ENCODE measurements at places on chromosomes 11 and 22.
A peak's percentile ranks its signal among the peaks of the same experiment; 100 is the strongest.

DNA sequence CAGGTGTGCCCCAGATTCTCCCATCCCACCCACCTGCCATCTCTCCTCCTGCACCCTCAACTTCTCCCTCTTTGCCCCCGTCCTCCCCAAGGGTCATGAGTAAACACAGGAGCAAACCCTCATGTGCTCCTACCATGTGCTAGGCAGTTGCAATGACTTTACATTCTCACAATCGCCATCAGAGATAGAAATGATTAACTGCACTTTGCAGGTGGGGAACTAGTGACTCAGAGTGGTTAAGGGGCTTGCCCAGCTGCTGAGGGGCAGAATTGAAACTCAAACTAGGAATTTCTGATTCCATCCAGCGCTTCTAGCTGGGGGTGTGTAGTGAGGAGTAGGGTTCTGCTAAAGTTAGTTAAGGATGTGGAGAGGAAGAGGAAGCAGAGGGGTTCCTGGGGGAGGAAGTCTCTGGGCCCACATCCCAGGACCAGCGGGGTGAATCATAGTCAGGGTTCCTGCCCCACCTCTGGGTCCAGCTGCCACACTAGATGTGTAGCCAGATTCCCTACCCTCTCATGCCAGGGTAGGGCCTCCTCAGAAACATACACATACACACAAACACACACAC is 16.0 kb upstream of the PRG2 start:
- DNase-seq: no peak

DNA sequence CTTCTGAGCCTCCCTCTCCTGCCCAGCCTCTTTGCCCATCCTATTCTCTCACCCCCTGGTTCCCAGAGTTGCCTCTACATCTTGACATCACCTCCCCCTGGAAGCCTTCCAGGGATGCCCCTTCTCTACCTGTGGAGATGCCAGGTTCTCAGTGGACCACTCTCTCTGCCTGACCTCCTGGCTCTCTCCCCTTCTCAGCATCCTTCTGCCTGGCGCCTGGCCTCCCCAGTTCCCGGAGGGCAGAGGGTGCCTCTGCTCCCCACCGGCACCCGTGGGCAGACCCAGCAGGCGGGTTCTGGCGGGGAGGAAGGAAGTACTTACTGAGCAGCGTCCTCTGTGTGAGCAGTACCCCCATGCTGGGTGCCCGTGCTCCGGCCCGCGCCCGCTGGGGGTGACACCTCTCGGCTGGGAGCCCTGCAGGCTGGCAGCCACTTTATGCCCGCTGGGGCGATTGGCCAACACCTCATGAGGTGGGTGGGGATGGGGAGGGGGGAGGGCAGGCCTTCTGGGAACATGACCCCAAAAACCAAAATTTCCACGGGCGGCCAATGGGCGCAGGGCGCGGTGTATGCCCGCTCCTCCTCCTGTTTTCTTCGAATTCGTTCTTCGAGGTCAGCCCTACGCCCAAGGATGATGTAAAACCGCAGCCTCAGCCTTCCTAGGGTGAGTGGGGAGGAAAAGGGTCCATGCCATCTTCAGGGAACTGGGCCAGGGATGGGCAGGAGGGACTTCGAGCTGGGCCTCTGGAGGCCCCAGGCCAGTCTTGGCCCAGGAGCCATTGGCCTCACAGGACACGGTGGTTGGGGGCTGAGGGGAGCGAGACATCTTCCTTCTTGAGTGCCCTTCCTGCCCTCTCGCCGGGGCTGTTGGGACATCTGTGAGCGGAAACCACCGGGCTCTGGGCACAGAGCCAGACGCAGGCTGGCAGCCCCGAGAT is at the start of gene OSM:
TSS of gene OSM (minus strand) at position 407 of the 937 bp plus-strand sequence. CDS start at position 355, 52 bp downstream.
- DNase-seq: peak; percentile 44

GRCh38 chr22:31944700-31945442 is 536 bp downstream of the YWHAH start:
- no peak for DNase-seq

DNA sequence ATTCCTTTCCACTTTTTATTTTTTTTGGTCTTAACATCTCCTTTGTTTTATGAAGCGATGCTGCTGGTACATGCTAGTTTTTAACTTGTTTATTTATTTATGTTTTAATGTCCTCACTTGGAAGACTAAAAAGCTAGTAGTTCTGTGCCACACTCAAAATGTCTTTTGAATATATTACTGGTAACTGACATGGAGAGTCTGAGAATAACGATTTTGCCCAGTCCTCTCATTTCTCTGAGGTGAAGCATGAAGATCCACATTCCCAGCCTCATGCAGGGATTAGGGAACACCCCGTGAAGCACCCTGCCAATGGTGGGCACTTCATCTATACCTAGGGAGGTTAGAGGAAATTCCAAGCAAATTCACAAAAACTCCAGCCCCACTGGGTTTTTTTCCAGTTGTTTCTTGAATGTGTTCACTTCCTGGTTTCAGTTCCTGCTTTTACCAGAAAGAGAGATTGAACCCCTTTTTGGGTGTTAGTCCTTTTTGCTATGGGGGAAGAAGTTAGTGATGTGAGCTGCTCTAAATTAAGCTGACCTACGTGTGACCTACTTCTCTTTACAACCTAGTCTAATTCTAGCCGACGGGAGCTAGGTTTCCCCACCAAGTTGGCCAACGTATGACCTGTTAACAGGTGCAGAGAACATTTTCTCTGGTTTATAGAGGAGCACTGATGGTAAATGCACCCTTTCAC is 106.1 kb downstream of the SLC1A2 start:
- no peak for DNase-seq

- DNase-seq: no peak
Measured at GRCh38 chr11:30454111-30454510, 131.2 kb downstream of the ARL14EP start.

DNA sequence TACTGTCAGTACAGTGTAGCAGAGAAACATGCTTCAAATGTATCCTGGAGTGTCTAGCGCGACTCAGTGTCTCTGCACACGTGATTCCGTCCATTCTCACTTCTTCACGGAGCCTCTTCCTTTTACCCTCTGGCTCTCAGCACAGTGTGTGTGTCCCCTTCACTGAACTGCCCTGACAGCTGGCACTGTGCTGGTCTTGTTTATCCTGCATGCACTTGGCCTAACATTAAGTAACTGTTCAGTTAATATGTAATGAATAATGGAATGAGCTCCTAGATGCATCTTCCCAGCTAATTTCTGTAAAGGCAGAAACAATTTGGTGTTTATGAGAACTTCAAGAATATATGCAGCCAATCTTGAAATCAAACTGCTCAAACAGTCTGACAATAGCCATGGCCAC is 44.4 kb downstream of the KMT5B start:
- DNase-seq: no peak

DNA sequence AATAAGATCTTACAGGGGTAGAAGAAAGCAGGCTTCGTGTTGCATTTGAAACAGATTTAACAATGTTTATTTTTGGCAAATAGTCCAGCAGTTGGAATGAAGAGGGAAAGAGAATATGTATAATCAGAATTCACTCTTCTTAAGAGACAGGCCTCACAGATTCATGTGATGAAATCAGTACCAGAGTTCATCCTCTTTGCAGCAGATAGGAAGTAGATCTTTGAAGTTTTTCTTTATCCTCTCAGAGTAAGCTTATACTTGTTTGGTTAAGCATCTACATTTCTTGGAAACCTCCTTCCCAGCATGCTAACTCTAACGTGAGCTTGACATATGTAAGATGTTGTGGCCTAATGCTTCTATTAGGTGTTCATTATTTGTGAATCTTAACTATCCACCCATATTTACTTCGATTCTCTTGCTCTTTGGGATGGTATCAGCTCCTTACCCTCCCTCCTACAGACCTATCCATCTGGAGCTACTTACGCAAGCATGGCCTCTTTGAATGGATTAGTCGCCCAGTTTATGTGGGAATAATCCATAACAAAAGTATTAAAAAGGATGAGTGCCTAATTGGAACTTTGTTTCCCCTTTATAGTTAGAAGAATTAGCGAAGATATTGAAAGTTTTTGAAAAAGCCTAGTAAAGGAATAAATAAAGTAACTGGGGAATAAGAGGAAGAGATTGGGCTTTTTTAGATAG is 80.1 kb downstream of the PRMT3 start:
- DNase-seq: no peak

DNA sequence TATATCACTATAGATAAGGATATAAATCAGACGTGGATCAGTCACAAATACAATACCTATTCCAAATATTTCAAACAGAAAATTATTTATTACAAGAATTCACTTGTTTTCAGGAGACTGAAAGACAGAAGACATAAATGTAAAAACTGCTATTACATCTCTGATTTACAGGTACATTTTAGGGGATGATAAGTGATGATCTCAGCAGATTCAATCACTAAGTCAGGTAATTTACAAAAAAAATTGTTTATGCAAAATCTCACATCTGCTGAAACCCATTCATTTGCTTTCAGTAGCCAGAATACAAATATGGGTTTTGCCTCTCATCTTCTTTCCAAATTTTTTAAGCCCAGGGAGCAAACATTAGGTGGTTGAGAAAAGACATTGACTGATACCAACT is 1648.4 kb upstream of the RAG2 start:
- no peak for DNase-seq
